ENCODE measurements at places on chromosomes 5 and 9.

DNA sequence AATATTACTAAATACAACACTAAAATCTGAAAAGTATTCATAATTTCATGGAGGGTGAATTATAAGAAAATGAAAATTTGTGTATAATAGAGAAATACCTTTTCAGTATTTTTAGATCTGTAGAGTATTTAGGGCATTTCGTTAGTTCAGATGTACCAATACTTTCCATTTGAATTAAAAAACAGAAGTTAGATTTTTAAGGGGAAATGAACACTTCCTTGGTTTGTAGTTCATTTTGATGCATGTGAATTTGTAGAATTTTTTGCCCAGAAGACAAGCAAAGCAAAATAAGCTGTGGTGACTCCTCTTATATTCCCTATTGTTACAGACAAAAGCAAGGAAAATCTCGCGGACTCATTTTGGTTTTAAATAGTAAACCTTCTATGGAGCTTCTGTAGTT is 209.0 kb upstream of the RPS23 start:
- no peak for DNase-seq

DNA sequence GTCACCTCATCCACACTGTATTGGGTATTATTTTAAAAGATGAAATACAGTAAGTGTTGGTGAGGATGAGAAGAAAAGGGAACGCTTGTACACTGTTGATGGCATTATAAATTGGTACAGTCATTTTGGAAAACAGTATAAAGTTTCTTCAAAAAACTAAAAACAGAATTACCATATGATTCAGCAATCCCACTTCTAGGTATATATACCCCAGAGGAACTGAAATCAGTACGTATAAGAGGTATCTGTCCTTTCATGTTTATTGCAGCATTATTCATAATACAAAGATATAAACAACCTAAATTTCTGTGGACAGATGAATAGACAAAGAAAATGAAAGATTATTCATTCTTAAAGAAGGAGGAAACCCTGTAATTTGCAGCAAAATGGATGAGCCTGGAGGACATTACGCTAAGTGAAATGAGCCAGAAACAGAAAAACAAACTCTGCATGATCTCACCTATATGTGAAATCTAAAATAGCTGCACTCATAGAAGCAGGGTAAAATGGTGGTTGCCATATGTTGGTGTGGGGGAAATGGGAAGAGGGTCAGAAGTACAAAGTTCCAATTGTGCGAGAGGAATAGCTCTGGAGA is 191.6 kb downstream of the TRIM36 start:
- no peak for DNase-seq

GRCh38 chr5:140186267-140186671 is 11.3 kb downstream of the CYSTM1 start:
- DNase-seq, result no peak

GRCh38 chr9:108933231-108933717 is 650 bp downstream of the ELP1 start:
- DNase-seq, result no peak

- DNase-seq, result peak; percentile 13
These were observed 32.5 kb downstream of the ANXA1 start for GRCh38 chr9:73183917-73184861.

- no peak for DNase-seq
These were observed 214.2 kb upstream of the OTULINL start for GRCh38 chr5:14367364-14367763.

GRCh38 chr9:133130685-133131244 is 9.7 kb upstream of the RALGDS start:
- DNase-seq, result no peak

DNA sequence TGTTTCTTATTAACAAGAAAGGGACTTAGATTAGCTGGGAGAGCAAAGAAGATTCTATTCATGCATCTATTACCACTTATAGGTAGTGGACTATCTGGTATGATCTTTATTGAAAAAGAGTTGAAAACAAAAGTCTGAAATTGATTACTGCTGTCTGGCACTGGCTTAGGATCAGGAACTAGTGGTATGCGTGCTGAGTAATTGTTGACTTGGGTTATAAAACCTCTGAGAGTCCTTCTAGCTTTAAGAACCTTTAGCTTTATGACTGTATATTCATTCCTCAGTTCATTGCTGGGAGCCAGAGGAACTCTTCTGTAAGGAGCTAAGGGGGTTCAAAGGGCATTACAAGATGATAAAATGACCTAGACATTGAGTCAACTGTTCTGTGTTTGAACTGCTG is 7.6 kb downstream of the SLC1A1 start:
- no peak for DNase-seq

DNA sequence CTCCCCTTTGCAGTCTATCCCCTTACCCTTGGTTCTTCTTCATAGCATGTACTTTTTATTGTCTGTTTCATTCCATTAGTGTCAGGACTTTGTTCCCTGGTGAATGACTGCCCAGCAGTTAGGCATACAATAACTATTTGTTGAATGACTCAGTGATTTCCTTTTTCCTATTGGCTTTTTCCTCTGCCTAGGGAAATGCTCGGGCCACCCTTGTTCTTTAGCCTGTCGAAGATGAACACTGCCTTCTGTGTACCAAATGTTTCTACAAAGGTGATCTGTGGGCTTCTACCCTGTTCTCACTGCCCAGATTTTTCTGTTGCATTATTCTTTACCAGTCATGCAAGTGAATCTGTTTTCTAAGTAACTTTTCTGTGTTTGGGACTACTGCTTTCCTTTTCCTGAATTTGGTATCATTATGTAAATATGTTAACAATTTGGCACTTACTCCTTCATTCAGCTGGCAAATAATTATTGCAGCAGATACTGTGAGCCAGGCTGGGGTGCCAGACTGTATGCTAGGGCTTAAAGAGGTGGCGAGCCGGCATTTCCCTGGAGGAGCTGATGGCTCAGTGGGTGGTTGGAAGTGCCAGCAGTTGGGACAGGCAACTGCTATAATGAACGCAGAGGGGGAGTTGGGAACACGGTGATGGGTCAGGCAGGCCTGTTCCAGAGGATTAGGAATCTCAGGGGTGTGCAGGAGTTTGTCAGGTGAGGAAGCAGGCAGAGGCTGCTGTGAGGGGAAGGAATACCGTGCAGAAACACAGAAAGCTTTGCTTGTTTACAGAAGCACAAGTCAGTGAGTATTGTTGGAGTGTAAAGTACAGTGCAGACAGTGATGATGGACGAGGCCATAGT is 30.6 kb downstream of the KDM4C start:
- DNase-seq, result no peak

DNA sequence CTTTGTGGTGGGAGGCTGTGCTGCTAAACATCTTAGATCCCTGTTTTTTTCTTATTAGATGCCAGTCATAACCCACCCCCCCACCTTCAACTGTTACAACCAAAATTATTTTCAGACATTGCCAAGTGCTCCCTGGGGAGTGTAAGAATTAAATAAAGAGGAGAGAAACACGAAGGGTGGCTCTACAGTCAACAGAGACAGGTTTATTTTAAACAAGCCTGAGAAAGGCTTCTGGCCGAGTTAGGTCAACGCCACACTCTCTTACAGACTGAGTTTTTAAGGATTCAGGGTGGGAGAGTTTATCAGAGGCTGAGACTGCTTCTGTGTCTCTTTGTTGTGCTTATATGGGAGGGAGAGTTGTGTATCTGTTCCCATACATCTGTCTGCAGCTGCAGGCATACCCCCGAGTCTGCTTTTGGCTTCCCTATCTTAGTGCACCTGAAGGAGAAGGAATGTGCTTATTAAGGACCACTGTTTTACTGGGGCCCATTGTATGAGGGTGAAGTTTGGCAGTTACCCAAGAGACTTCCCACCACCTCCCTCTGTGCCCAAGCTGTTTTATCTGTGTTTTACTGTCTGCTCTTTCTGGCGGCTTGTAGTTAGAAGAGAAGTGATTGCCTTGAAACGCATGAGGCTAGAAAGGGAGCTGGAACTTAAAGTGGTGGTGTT is 11.4 kb upstream of the GDA start:
- no peak for DNase-seq

DNA sequence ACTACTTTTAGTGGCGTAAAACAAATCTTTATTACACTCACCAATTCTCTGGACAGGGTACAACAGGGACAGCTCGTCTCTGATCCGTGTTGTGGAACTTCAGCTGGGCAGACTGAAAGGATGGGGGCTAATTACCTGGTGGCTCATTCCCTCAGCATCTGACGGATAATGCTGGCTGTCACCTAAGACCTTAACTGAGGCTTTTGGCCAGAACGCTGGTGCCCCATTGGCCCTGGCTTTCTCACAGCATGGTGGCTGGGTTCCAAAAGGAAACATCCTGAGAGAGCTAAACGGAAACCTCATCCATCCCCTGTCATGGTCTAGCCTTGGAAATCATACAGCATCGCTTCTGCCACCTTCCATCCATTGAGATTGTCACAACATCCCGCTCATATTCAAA is 62.9 kb downstream of the RAI14 start:
- no peak for DNase-seq

GRCh38 chr5:77266291-77266690 is 55.8 kb downstream of the PDE8B start:
- no peak for DNase-seq

- DNase-seq, result no peak
These were observed 36.1 kb upstream of the STARD4 start for GRCh38 chr5:111548348-111548950.

DNA sequence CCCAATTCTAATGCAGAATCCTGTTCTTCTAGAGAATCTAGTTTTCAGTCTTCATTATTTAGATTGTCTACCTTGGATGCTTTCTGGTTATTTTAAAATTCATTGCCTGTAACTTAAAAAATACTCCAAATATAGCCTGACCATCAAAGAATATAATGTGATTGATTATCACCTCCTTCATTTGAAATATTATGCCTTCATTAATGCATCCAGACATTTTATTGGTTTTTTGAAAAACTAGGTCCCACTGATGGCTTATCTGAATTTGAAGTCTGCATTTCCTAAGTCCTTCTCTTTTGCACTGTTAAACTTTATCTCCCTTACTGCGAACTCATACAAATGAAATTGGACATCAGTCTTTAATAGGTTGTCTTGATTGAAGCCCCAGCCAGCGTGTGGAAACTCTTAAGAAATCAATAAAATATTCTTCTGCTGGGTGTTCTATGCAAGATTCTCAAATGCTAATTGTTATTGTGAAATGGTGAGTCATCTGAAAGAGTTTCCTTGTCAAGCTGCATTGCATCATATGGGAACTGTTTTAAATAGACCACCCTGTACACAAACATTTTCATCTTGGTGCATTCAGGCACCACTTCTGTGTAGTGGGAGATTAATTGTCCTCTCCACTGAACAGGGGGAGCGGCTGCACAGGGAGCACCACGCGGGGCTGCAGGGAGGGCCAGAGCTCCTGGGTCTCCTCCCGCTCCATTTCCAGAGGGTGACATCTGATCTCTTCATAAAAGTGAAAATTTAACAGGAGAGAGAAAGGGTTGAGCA is 92.3 kb upstream of the FANCC start:
- no peak for DNase-seq

DNA sequence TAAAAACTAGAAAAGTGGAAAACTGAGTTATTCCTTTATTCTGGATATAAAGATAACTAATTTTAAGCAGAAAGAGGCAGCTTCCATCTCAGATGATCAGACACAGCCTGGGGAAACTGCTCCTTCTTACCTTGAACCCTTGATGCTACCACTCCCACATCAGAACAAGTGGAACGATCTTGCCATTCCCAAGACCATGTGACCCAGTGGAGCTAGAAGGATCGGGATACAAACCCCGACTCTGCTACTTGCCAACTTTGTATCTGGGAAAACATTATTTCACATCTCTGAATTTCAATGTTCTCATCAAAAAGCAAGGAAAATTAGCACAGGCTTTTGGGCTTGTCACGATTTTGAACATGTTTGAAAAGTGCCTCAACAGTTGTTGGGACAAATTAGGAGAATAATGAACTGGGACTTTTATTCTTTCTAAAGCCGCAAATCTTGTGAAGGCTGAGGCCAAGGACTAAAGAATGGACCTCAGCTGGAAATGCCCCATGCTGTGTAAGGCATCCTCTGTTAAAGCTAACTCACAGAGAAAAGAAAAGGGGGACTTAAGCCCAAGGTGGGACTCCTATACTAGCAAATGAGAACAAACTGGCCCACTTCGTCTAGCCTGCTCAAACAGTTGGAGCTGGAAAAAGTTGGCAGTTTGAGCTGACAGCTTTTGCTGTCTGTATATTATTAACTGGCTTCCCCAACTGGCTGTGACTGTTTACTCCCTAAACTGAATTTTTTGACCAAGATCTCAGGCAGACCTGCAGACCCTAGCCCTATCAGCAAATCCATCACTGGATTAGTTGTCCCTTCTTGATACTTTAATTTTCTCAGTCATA is 552.3 kb downstream of the EFNA5 start:
- no peak for DNase-seq

- no peak for DNase-seq
These were observed 974 bp downstream of the CLINT1 start for GRCh38 chr5:157857816-157858526.

DNA sequence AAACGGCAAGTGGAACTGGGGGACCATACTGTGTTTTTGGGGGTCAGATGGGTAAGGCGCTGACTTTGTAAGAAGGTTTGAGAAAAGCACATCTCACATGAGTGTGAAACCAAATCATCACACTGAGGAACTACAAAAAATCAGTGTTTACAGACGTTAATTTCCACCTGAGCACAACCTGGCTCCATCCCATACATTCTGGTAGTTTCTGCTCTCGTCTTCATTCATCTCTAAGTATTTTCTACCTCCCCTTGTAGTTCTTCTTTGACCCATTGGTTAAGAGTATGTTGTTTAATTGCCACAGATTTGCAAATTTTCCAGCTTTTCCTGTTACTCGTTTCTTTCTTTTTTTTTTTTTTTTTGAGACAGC is 8.9 kb upstream of the DPP7 start:
- DNase-seq, result no peak
